ENCODE measurements at places on chromosomes 5 and 9. TPM values are rescaled to one million over a fixed set of nuclear protein-coding genes. Genes with fewer than 3 reads are reported as not detected.

- DNase-seq: no peak
Measured at GRCh38 chr9:121883281-121884056, 209.6 kb downstream of the TTLL11 start.

- DNase-seq: no peak
Measured at GRCh38 chr5:124956471-124957029, 210.1 kb upstream of the ZNF608 start.

DNA sequence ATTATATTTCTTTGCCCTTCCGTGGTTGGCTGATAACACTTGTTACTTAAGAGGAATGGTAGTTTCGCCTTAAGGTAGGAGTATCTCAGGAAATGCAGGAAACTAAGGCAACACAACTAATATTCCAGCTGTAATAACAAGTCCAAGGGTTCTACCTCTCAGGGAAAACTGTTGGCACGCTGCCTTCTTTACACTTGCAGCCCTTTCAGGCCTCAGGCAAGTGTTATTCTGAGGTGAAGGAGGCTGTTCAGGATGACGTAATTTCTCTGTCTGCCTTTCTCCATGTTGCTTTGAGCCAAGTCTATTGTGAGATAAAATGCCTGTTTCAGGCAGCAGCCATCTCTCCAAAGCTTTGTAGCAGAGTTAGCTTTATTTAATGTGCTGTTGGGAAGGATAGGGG lies 38.0 kb downstream of the VCAN start:
- DNase-seq: peak; percentile 86

DNA sequence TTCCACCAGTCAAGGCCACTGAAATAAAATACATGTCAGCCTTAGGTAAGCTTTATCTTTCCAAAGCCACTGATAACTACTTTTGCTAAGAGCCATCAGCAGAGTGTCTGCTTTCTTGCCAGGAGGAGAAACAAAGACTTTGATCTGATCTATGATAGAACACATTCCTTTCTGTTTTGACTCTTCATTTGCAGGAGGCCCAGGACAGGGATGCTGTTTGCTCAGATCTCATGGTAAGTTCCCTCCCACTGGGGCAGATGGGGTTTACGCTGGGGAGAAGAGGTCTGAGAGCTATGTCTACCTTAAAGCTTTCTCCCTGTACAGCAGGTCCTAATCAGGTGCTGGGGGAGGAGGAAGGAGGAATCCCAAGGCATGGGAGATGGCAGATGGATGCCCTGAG lies 497.6 kb downstream of the NTRK2 start:
- DNase-seq: no peak

- DNase-seq: peak; percentile 77
Measured at GRCh38 chr5:78888580-78889368, 96.3 kb downstream of the ARSB start.

GRCh38 chr9:4168526-4168925 lies 131.3 kb downstream of the GLIS3 start:
- DNase-seq: no peak

GRCh38 chr5:14110196-14110595 lies 32.9 kb upstream of the TRIO start:
- no peak for DNase-seq

DNA sequence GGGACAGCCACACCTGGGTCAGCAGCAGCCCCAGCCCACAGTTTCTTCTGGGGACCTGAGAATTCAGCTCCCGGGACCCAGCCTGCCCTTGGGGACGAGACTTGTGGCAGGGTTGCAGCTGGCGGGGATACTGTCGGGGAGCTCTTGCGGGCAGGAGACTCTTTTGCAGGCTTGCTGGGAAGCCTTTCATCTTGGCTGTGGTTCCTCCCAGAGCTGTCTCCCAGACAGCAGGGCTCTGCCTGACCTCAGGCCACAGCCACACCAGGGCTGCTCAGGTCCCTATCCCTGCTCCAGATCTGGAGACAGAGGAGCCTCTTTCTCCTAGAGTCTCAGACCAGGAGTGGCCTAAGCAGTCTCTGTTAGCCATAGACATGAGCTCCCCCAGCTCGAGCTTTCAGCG lies 4.7 kb upstream of the MYMK start:
- DNase-seq: no peak

DNA sequence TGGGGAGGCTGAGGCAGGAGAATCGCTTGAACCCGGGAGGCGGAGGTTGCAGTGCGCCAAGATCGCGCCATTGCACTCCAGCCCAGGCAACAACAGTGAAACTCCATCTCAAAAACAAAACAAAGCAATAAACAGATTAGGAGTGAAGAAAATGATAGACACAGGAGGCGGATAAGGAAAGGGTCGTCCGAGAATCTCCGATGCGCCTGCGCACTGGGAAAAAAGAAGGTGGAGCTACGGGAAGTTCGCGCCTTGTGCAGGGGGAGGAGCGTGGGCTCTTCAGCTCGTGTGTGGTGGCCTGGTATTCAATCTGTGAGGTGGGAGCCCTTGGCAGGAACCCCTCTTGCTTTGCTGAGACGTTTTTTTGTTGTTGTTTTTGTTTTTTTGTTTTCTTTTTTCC lies 47.3 kb downstream of the GNA14 start:
- no peak for DNase-seq

DNA sequence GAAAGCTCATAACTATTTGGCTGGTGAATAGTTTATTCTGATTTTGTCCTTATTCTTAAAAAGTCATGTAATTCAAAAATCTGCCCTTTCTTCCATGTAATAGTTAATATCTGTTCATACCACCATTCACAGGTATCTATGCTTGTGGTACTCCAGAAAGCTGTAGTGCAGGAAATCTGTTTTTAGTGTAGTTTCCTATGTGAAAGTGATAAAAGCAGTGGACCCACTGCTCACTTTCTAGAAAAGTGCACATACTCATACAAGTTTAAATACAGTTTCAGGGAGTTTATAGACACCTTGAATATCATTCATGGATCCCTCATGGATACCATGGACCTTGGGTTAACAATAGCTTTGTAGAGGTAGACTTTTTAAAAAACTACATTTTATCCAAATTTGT lies 20.2 kb downstream of the PBX3 start:
- DNase-seq: no peak

DNA sequence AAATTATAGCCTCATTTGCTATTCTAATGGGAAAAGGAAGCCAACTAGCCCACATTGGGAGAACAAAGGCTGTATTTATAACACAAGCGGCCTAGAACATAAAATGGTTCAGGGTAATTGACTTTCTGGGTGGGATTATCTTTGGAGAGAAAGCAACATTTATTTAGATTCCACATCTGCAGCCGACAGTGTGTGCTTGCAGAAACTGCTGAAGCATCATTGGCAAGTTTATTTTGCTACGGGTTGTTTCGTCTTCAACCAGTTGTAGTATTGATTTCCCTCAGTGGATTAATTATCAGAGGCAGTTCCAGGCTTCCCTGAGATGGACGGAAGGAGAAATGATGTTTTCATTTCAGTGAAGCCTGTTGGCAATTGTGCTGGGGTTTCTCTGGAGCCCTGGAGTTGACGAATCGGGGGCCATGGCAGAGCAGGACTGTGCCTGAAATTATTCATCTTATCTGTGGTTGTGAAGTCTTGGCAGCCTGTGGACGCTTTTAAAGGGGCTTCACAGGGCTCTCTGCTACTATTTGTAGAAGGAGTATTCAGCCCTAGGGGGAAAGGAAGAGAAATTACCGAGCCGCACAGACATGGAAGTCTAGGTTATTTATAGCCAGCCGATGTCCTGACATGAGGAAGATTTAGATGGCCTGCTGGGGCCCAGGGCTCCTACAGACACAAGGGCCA lies 290.6 kb upstream of the IRX4 start:
- peak; percentile 66 for DNase-seq

GRCh38 chr9:38172586-38172985 lies 103.6 kb upstream of the SHB start:
- DNase-seq: no peak

DNA sequence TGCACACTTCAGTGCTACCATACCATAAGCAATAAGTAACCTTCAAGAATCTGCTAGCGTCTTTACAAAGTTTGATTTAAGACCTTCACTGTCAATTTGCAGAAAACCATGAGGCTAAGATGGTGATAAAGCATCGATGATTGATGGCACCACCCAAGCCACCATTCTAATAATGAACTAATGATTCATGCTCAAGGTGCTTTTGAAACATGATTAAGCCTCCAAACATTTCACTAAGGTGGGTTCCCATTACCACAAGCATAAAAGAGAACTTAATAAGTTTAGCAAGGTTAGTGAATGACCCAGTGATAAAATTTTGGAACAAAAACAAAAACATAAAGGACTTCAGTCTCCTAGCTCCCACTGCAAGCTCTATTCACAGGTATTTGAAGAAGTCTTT lies 214.7 kb downstream of the FBXL17 start:
- DNase-seq: no peak

DNA sequence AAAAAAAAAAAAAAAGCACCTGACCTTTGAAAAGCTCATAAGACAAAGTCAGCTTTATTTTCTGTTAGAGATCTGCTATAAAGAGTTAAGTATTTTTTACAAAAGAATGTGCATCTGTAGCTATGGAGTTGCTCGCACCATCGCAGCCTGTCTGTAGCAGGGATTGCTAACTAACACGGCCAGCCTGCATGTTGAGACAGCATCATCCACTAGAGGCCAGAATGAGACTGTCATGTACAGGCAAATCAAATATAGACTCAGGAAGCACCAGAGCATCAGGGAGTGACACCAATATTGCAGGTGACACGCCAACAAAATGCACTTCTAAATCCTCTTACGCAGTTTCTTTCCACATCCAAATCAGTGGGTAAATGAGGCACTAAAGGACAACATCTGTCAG lies 136.3 kb upstream of the RASEF start:
- peak; percentile 71 for DNase-seq

DNA sequence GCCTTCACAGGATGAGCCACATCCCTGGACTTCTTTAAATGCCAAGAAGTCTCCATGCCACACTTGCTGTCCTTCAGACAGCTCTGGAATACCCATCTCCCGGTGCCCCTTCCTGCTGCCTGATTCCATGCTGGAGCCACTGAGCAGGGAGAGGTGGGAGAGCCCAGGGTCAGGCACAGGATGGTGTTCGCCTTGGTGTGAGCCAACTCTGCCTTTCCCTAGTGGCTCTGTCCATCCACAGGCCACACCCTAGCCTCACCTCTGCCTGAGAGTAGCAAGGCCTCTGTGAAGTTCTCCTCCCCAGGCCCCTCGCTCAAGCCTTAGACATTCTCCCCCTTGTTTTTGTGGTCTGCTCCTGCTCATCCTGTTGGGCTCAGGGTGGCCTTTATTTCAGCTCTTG lies 54.2 kb upstream of the ANGPTL2 start:
- no peak for DNase-seq

- DNase-seq: no peak
Measured at GRCh38 chr9:116494815-116495634, 192.1 kb upstream of the TRIM32 start.

- peak; percentile 54 for DNase-seq
Measured at GRCh38 chr5:125065741-125066140, 319.3 kb upstream of the ZNF608 start.

- no peak for DNase-seq
Measured at GRCh38 chr9:91751922-91752321, 198.1 kb downstream of the ROR2 start.

DNA sequence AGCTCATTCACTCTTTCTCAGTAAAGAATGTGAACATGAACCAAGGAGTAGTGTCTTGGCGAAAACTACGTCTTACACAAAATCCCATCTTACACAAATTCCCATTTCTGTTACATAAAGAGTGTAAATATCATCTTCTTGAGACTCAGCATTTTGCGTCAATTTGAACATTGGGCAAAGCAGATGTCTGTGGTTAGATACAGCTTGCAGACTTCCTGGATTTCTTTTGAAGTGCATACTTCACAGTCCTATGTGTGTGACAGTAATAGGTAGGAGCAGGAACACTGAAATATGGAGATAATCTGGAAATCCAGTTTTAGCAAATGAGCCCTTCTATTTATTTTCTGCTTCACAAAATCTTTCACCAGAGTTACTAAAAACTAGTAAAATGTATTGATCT lies 58.8 kb downstream of the C6 start:
- no peak for DNase-seq

DNA sequence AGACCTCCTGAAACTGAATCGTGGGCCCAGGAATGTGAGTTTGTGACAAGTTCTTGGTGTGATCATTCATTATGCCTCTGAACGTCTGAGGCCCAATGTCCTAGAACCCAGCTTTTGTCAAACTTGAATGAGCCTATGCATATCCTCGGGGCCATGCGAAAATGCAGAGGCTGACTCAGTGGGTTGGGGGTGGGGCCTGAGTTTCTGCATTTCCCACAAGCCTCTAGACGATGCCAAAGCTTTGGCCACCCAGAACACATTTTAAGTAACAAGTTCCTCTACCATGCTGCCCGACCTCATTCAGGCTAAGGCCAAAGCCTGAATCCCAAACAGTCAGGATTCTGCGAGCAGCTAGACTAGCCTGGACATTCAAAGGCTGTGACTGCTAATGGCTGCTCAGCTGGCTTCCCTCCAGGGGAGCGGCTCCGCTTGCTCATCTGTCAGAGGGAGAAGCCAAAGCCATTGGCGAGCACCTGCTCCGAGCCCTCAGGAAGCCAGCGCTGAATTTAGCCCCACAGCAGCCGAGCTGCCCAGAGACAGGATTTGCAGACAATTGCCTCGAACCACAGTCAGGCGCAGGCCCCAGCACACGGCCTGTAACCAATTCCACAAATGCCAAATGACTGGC lies 177.5 kb downstream of the ZDHHC21 start:
- DNase-seq: no peak

DNA sequence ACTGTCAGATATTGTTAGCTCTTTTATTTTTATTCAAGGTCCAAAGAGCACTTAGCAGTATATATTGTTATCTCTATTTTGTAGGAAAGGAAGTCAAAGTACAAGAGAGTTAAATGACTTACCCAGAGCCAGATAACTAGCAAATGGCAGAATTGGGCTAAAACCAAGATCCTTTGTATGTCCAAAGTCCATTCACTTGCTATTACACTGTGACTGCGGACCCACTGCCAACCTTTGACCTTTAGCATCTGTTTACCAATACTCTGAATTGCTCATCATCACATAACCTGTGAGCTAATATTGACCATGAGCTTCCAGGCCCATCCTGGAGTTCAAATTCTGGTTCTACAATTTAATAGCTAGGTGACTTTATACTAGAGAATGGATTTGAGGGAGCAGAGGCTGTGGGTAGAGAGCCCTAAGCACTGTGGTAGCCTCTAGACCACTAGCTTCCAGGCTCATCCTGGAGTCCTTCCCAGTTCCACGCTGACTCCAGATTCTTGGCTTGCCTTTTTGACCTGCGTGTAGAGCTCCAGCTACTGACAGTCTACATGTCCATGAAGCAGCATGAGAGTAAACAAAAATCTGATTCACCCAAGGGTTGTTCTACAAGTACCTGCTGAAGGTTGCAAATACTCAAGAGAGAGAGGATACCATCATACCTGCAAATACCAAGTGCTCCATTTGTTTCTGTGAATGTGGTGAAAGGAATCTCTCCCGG lies 424.0 kb downstream of the SH3GL2 start:
- no peak for DNase-seq

Gene IFNA17
- total RNA-seq: not detected

Gene PCDHGA5
- 2.9 TPM for total RNA-seq

Gene ANXA2R
- 4.0 TPM for total RNA-seq

Gene FAF2
- 33.4 TPM for total RNA-seq

Gene SLC22A4
- total RNA-seq: 18.1 TPM

Gene ZFP37
- 2.4 TPM for total RNA-seq
